CD4-positive, alpha-beta T cell treated with Interleukin-12 subunit alpha and Interleukin-12 subunit beta, for 1 hour (primary cell): ENCODE measurements at places on chromosomes 4 and X.

GRCh38 chrX:103538728-103539127 is 19.4 kb upstream of the RAB40A start:
- no peak for DNase-seq

- no peak for DNase-seq
Observed at GRCh38 chr4:118177126-118177525, 142.8 kb downstream of the NDST3 start.

GRCh38 chrX:29231800-29232199 is 644.6 kb downstream of the IL1RAPL1 start:
- no peak for DNase-seq

DNA sequence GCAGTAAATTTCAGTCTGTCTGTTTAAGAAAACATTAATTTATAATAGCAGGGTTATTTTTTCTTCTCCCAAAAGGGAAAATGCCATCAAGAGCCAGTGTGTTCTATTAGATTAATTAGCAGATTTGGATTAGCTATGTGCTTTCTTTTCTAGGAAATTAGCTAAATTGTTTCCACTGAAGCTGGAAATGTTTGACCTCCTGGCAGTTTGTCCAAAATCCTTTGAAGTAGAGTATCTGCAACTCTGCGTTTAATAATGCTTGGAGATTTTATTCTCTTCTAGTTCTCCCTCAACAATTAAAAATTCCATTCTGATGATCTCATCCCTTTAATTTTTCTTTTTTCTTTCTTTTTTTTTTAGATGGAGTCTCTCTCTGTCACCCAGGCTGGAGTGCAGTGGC is 27.1 kb upstream of the HOPX start:
- no peak for DNase-seq

- DNase-seq, result no peak
Observed at GRCh38 chrX:41837270-41837944, 85.9 kb downstream of the CASK start.

DNA sequence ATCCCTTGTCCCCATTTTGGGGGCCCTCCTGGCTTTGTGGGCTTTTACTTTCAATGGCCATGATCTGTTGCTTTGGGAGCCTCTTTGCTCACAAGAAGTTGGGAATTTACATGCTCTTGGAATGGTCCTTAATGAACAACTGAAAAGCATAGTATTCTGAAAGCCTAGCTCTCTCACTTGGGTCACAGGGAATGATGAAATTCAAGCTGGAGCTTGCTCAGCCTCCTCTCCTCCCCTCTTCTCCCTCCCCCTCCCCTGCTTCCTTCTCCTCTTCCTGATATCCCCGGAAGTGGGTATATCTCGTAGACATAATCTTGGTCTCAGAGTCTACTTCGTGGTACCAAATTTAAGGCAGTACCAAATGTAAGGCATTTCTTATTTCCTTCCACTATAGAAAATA is 400.6 kb upstream of the NR3C2 start:
- DNase-seq, result no peak

- no peak for DNase-seq
Observed at GRCh38 chr4:67638136-67638535, 62.8 kb downstream of the UBA6 start.

DNA sequence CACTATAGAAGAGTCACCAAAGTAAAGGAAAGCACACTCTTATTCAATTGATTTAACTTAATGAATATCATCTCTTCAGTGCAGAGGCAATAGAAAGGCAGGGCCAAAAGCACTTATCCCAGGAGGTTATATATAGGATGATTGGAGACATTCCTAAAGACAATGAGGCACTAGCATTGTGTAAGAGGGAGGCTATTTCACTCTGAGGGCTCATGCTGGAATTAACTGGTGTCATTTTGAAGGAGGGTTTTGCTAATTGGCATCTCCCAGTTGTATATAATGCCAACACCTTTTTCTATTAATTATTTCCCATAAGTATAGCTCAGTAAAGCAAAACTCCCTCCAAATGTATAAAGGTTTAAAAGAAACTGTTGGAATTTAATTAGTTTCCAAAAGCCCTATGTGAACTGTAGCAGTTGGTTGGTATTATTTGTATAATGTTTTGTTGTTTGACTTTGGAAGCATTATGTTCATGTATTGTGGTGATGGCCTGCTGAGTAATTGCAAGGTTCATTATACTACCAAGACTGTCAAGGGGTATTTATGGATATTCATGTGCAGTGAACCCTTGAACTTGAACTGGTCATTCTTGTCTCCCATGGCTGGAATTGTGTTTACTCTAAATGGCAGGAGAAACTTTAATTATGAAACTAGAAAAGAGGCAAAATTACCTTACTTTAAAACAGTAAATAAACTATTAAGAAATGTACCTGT is 270.3 kb downstream of the BMPR1B start:
- DNase-seq, result no peak

DNA sequence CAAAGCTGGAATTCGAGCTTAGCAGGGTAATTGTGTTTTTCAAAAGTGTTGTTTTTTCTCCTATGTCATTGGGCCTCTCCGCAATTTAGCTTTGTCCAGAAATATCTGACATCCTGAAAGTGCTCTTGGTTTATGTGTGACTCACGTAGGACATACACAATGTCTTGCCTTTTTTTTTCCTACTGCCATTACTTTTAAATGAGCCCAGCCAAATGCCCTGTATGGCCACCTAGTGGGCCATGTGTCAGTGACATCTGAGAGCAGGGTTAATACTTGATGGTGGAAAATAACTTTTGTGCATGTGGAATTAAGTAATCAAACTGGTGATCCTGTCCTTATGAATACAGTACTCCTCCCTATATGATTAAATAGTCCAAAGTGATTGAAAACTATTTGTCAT is 1411.1 kb upstream of the TENM3 start:
- no peak for DNase-seq

DNA sequence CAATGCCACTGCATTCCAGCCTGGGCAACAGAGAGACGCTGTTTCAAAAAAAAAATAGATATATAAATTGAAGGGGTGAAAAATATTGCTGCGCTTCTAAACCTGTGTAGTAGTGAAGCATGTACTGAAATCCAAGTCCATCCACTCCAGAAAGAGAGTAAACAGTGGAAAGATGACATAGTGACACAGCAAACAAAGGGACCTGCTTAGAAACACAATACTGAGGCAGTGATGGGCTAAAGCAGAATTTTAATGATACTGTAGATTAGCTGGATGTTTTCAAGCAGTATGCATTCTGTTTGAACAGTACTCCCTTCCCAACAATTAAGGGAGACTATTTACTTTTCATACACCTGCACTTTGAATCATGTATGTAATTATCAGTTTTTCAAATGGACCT is 42.5 kb downstream of the TFDP3 start:
- no peak for DNase-seq

DNA sequence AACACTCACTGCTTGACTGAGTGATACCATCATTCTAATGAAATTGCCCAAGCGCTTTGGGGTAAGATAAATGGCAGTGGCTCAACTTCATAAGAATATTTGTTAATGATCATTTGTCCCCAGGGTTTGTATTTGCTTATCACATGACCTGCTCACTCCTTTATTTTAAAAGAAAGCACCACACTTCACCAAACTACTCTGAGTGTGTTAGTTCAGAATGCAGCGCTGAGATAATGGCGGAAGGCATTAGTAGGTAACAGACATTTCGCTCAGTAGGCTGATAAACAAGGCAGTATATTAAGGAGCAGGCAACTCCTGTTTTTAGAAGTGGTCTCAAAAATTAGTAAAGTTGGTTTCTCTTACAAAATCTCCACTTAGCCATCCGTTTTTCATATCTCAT is 1.6 kb downstream of the SNX25 start:
- DNase-seq, result no peak

DNA sequence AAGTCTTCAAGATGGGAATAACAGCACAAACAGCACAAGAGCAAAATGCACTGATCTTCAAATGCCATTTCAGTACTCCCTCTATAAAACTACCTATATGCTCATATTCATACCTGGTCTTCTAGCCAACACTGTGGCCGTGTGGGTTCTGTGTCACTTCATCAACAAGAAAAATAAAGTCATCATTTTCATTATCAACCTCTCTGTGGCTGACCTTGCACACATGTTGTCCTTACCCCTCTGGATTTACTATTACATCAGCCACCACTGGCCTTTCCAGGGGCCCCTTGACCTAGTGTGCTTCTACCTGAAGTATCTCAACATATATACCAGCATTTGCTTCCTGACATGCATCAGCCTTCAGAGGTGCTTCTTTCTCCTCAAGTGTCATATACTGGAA is 59.6 kb upstream of the GPR174 start:
- no peak for DNase-seq

GRCh38 chr4:34644579-34645115 is 1599.7 kb downstream of the ARAP2 start:
- no peak for DNase-seq

DNA sequence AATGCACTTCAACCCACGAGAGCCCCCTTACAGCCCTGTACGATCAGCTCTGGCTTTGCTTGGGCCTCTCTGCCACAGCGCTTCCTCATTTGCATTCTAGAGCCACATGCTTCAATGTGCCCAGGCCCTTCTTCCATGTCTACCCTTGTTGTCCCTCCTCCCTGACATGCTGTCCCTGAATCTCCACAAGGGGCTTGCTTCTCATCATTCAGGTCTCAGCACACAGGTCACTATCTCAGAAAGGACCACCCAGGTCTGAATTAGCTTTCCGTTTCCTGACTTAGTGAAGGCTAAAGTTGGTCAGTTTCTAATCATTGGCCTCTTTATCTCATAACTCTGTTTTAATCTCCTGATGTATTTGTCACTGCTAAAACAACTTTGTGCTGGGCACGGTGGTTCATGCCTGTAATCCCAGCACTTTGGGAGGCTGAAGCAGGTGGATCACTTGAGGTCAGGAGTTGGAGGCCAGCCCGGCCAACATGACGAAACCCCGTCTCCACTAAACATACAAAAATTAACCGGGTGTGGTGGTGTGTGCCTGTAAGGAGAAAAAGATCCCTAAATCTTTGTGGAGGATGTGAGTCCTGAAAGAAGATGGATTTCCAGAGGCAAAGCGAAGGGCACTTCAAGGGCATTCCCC is 17.9 kb upstream of the SLC34A2 start:
- no peak for DNase-seq

- no peak for DNase-seq
Observed at GRCh38 chr4:182277377-182277776, 34.2 kb downstream of the TENM3 start.

DNA sequence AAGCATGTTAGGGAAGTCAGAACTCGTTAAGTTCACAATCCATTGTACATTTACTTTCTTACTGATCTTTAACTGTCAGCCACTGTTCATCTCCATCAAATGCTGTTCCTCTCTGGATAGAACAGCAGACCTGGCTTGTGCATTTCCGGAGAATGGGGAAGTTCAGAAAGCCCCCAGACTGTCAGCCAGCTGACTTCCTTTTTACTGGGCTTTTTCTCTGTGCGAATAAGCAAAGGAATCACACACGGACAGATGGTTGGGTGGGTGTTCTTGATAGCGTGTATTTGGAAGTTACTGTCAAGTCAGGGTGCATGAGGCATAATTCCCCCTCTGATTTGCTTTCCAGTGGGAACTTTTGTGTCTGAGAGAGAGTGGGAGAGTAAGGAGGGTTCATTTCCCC is 56.8 kb downstream of the TSPAN7 start:
- DNase-seq, result no peak

DNA sequence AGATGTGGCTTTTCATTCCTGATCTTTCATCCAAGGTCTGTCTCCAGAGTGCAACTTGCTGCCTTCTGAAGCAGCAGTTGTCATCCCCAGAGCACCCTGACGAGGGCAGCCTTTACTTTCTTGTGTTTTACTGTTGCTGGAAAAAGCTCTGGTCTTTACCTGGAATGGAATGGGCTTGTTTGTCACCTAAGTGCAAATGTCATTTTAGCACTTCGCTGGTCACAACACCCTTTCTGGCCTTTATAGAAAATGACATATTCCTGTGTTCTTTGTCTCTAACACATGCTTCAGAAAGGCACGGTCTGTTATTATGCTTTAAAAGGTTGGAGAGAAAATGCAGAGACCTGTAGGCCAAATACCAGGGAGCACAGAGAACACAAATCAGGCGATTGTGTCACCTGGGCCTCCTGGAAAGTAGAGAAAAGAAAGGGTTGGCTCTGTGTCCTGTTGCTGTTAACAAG is 332.7 kb upstream of the IGFBP7 start:
- DNase-seq, result no peak

GRCh38 chr4:63786171-63786570 is 623.1 kb downstream of the TECRL start:
- DNase-seq, result no peak

DNA sequence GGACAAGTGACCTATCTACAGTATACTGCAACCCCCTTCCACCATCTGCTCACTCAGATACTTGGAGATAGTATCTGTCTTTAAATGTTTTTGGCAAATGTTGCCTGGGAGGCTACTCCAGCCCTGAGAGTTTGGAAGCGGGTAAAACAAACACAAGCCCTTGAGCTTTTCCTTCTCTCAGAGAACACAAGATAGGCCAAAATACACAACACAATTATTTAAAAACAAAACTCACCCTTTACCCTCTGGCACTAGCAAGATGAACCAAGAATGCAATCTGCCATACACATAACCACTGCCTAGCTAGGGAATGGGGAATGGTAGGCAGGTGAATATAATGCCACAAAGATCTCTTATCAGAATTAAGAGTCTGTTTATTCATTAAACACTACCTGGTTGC is 324.7 kb upstream of the FAM47C start:
- no peak for DNase-seq

DNA sequence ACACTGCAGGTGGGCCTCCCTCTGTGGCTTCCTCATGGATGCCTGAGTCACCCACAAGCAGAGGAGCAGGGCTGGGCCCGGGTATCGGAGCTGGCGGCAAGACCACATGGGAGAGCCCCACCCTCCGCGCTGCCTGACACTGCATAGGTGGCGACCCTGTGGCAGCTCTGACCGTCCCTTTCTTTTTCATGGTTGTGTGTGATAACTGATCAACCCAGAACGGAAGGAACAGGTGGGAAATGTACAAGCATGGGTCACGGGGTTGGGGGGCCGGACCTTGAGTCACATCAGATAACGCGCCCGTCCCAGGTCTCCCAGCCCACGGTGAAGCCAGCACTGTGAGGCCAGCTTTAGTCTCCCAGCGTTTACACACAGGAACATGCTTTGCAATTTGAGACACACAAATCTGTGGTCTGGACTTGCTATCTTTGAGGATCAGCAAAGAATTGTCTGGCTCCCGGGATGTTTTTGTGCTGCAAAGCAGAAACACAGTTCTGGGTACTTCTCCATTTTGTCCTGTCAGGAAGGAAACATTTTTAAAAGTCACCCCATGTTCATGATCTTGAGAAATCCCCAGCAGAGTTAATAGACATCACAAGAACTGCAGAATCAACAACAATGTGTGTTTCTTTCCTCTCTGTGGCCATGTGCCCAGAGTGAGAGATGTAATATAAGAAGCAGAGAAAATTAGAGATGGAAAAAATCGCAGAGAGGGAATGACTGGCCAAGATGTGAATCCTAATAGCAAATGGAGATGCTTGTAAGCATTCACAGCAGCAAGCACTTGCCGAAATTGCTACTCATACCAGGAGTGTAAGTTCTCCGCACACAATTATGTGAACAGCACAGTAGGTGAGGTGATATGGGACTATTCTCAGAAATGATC is 70.1 kb upstream of the CBR4 start:
- DNase-seq, result peak; percentile 1

DNA sequence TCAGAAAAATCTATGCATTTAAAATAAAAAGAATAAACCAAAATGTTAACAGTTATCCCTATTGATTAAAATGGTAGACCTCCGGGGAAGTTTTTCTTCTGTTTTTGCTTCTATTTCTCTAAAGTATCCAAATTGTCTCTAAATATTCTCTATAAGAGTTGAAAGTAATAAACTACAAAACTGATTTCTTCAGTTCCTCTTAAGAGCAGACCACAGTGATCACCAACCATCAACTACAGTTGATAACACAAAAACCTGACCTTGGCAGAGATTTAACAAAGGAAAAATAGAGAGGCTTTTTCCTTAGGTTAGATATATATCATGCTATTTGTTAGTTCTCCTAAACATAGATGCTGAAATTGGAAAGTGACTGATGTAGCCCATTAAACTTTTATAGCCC is 27.3 kb downstream of the DDX60 start:
- no peak for DNase-seq
